ENCODE measurements at places on chromosomes 5 and 9.

- peak; percentile 83 for DNase-seq
Measured at GRCh38 chr5:172881691-172882370, 47.8 kb downstream of the ERGIC1 start.

GRCh38 chr5:74490814-74491213 is 149.7 kb downstream of the ENC1 start:
- peak; percentile 28 for DNase-seq

DNA sequence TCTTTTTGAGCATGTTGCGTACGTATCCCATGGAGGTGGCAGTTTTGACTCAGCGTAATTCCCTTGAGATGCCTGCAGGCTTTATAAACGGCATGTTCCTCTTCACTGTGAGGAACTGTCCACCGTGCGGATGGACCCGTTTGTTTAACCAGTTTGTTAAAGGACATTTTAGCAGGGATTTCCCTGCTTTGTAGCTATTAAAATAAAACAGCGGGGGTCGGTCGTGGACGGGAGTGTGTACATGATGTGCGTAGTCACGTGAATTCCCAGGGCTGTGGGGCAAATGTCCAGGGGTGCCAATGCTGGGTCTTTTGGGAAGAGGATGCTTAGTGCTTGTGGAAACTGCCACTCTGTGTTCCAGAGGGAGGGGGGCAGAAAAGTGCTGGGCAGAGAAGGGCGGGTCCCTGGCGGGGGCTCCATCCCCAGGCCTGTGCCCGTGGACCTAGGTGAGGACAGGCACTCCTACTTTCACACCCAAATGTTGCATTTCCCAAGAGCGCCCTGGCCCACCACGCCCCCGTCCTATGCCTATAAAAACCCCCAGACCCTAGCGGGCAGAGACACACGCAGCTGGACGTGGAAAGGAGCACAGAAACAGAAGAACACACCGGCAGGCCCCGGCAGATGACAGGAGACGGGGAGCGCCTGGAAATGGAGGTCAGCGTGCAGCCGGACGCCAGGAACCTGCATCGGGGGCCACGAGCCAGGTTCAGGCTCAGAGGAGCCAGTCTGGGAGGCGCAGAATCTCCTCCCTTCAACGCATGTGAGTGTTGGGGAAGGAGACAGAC is 4.0 kb upstream of the TERT start:
- no peak for DNase-seq

DNA sequence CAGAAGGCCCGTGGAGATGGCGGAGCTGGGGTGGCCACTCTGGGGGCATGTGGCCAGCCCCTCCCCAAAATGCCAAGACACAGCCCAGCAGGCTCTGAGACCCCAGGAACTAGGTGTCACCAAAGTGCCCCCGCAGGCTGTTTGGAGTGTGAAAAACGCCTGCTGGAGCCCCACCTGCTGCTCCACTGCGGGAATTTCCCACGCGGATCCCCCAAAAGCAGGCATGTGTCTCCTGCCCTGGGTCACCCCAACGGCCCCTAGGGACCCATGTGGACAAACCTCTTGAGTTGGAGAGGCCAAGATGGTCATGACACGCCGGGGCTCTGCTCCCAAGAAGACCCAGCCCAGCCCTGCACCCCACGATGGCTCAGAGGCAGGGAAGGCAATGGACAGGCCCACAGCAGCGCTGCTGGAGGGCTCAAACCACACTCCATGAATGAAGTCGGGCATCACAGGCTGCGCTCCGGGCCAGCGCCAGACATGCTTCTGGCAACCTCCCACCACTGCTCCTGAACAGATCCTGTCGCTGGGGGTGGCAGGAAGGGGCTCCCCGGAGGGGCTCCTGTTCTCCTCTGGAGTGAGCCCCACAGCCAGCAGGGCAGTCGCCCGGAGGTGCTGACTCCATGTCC is 15.3 kb downstream of the NOTCH1 start:
- DNase-seq = no peak

- no peak for DNase-seq
Measured at GRCh38 chr5:159091065-159091464, 8.7 kb downstream of the EBF1 start.

DNA sequence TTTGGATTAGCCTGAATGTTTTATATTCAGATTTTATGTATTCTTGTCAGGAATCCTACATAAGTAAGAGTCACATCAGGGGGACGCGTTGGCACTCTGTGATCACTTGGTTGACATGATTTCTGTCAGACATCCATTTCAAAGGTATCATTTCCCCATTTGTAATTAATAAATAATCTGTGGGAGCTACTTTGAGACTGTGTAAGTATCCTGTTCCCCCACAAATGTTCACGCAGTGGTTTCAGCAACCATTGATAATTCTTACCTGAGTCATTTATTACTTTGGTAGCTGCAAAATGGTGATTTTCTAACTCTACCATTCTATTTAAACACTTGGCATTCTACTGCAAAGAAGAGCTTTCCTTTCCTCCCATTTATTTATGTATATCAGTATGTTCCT is 56.9 kb upstream of the TBC1D2 start:
- DNase-seq = no peak

- DNase-seq = no peak
Measured at GRCh38 chr9:8456344-8456743, 656.8 kb upstream of the DMAC1 start.

DNA sequence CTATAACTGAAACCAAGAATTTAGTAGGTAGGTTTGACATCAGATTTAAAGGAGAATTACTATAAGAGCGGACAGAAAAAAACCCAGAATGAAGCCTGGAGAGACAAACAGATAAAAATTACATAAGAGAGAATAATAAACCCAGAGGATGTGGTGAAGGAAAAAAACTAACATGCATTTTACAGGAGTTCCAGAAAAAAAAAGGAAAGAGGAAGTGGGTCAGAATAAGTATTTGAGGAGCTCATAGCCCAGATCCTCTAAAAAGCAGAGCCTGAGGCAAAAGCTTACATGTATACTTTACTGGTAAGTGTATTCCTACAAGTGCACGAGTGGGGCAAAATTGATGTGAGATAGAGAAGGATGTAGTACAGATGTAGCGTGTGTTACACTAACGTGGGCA is 43.1 kb upstream of the NAA35 start:
- DNase-seq = no peak

DNA sequence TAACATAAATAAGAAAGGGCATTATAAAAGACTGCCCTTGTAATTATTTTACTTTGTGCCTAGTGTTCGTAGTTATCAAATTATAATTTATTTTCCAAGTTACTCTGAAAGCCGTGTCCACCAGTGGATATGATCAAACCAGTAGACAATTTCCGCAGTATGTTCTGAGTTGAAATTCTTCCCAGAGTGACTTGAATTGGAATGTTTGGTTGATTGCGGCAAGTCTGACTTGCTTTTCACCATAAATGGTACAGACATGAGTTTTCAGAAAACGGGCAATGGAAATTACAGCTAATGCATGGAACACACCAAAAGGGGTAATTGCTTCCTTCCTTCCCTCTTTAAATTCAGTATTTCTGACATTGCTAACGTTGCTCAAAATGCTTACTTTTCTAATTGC is 56.6 kb downstream of the CHSY3 start:
- no peak for DNase-seq

- DNase-seq = no peak
Measured at GRCh38 chr9:70003901-70004714, 39.5 kb upstream of the MAMDC2 start.

GRCh38 chr5:8813180-8813579 is 732.7 kb downstream of the SEMA5A start:
- no peak for DNase-seq

Data from CD4-positive, alpha-beta T cell treated with Interleukin-1 beta for 1 hour (primary cell).